Esophagus squamous epithelium (tissue), 5 donors: ENCODE measurements at places on chromosomes 5 and 9. TPM values are rescaled to one million over a fixed set of nuclear protein-coding genes. Genes with fewer than 3 reads are reported as not detected.

The WDR38 gene
- not detected for total RNA-seq

The ST8SIA4 gene
- total RNA-seq, result 3.4 TPM

The CMYA5 gene
- total RNA-seq, result 3.6 TPM

The LCN9 gene
- not detected for total RNA-seq

The MYMK gene
- total RNA-seq, result not detected

The ZNF454 gene
- not detected for total RNA-seq

The RANBP3L gene
- 0.30 TPM for total RNA-seq

The CCL27 gene
- total RNA-seq, result not detected

The NEUROG1 gene
- total RNA-seq, result not detected

The TMEM174 gene
- total RNA-seq, result not detected

The GALT gene
- total RNA-seq, result 28.4 TPM

The EIF4EBP3 gene
- 3.0 TPM for total RNA-seq

The PRR16 gene
- 2.3 TPM for total RNA-seq

The PMPCA gene
- 38.7 TPM for total RNA-seq

The IFNW1 gene
- not detected for total RNA-seq

The ANP32B gene
- 22.4 TPM for total RNA-seq

The CCDC171 gene
- total RNA-seq, result 1.9 TPM

The FOXE1 gene
- total RNA-seq, result 7.1 TPM

The ALDH1A1 gene
- total RNA-seq, result 15.9 TPM

The SDHA gene
- total RNA-seq, result 45.7 TPM

The ZNF189 gene
- 6.3 TPM for total RNA-seq

The BICD2 gene
- 87.5 TPM for total RNA-seq

The C9orf50 gene
- not detected for total RNA-seq

The SEMA6A gene
- 3.0 TPM for total RNA-seq

The FOXD4L3 gene
- total RNA-seq, result not detected

The DCAF10 gene
- total RNA-seq, result 18.3 TPM

The GKAP1 gene
- 0.64 TPM for total RNA-seq

The CNTLN gene
- total RNA-seq, result 5.1 TPM

The SAXO1 gene
- total RNA-seq, result not detected

The GRM6 gene
- not detected for total RNA-seq

The OR1J2 gene
- not detected for total RNA-seq

The CKMT2 gene
- total RNA-seq, result not detected

The AK8 gene
- not detected for total RNA-seq

The TAF11L10 gene
- total RNA-seq, result not detected

The PCDHA10 gene
- total RNA-seq, result 0.11 TPM

The SLCO6A1 gene
- total RNA-seq, result not detected

The KCTD16 gene
- total RNA-seq, result not detected

The HACD4 gene
- total RNA-seq, result 1.1 TPM

The IL12B gene
- total RNA-seq, result not detected

The TTC39B gene
- total RNA-seq, result 24.3 TPM

The QRFP gene
- not detected for total RNA-seq

The GPR21 gene
- total RNA-seq, result not detected

The RBM22 gene
- total RNA-seq, result 38.4 TPM

The PCDHB8 gene
- 0.32 TPM for total RNA-seq

The ECPAS gene
- 54.7 TPM for total RNA-seq

The SPATA31A3 gene
- not detected for total RNA-seq

The LCN12 gene
- total RNA-seq, result not detected

The SELENOP gene
- 322 TPM for total RNA-seq

The PLAC8L1 gene
- total RNA-seq, result not detected

The DUSP1 gene
- total RNA-seq, result 257 TPM

The TEK gene
- 6.2 TPM for total RNA-seq
